PC-9 (cell line): ENCODE measurements at places on chromosomes 1 and 21. TPM values are rescaled to one million over a fixed set of nuclear protein-coding genes. Genes with fewer than 3 reads are reported as not detected.

Gene PCAT6
- 1.7 and 3.6 TPM in 2 replicates for total RNA-seq

Gene AGMAT
- 2.7 and 2.9 TPM in 2 replicates for total RNA-seq

Gene MYBPH
- not detected in 2 replicates for total RNA-seq

Gene SPATA45
- not detected in 2 replicates for total RNA-seq

Gene PRDM15
- 8.8 and 8.9 TPM in 2 replicates for total RNA-seq

Gene OR2T33
- not detected in 2 replicates for total RNA-seq

Gene ARID4B
- total RNA-seq = 42.6 and 47.1 TPM in 2 replicates

Gene TAS1R3
- 0.57 and 1.2 TPM in 2 replicates for total RNA-seq

Gene RGSL1
- not detected in 2 replicates for total RNA-seq

Gene CIART
- 11.0 and 16.6 TPM in 2 replicates for total RNA-seq

Gene ERICH3
- not detected in 2 replicates for total RNA-seq

Gene BRDT
- total RNA-seq = not detected in 2 replicates

Gene PGLYRP4
- total RNA-seq = not detected in 2 replicates

DNA sequence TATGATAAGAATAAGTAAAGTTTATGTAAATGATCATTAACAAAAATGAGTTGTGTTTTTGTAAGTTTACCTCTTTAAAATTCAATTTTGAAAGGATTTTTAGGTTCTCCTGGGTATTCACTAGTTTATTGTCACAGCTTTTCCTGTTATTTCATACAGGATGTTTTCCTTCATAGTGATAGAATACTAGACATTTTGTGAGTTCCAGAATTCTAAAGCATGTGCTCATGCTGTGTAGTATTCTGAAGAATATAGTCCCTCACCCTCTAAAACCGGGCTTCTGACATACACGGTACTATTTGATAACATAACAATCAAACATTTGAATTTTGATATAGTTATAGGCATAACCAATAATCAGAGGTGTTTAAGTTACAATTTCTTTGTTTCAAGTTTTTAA lies 10.7 kb downstream of the LRRC8C start:
- no peak for DNase-seq

DNA sequence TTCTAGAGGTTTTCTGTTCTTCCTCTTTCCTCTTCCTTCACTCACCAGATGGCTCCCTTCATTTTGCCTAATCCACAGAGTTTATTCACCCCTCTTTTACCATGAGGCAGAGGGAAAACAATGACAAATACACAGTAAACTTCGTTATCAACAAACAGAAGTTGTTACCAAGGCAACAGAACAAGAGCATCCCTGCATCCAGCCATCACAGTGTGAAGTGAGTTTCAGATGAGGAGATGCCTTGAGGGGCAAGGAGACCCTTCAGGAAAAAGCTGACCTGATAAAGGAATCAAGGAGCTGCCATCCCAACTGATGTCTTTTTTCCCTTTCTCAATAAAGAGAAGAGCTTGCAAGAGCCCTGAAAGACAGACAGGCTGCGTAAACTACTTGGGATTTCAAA lies 195.3 kb downstream of the BRINP2 start:
- DNase-seq = no peak

DNA sequence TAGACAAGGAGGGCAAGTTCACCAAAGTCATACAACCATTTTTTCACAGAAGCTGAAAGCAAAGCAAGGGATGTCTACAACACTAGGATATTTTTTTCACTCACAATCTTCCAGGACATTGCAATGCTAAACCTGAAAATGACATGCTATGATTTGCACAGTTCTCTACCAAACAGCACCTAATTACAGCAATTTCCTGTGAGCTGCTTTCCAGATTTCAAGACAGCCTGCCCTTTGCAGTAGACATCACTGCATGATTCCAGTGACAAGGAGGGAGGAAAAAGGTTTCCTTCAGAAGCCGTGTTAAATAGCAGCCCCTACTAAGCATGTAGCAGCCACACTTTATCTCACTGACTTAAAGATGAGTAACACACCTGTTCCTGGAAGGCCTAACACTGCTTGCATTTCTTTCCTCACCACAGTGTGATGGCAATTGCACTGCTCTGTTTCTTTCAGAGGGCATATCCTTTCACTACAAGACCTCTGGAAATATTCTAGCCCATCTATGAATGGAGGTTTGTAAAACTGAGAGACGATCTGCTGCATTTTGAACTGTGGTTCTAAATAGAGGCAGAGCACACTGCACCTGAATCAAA lies 97.1 kb downstream of the DUSP10 start:
- no peak for DNase-seq

DNA sequence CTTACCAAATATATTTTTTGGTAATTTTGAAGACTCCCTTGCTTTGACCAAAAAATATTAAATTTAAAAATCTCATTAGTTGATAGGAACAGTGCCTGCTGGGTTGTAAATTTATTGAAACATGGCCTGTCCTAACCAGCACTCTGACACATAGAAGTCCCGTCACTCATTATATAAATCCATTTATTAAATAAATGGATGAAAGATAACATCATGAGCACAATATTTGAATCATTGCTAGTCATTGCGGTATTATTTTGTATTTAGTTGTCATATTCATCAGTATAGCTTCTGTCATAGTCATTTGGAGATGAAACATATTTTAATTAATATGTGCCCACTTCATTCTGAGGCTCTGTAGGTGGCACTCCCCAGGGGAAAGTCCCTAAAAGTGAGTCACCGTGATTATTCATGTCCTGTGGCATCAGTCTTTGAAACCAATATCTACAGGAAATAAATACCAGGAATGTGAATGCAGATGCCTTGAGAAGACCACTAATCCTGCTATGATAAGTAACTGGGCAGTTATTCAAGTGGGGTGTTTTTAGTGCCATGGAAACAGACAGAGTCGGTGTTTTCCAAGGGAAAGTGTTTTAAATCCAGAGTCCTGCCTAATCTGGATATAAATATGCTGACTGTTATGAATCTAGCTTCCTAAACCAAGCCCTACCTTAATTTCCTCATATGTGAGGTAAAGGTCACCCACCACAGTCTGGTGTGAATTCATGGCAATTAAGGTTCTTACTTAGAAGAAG lies 302.0 kb downstream of the DUSP10 start:
- peak; percentile 65 for DNase-seq

DNA sequence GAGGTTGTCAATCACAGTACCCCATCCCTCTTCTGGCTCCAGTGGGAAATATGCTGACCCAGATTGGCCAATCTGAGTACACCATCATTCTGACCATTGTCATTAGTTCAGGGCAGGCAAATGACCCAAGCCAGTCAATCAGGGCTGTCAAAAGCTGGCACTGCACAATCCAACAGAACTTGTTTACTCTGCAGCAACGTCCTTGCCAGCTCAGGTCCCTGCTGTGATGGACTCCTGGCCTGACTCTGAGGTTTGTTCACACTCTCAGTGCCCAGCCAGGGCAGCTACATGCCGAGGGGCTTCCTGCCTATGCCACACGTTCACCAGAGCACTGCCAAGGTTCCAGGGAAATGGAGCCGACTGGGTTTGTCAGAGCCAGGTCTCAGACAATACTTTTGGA lies 14.7 kb upstream of the OVAAL start:
- no peak for DNase-seq

GRCh38 chr1:173570370-173571007 lies 32.4 kb downstream of the SLC9C2 start:
- DNase-seq = no peak

- no peak for DNase-seq
These were observed 977 bp downstream of the TRAF3IP3 start for GRCh38 chr1:209756615-209757445.

DNA sequence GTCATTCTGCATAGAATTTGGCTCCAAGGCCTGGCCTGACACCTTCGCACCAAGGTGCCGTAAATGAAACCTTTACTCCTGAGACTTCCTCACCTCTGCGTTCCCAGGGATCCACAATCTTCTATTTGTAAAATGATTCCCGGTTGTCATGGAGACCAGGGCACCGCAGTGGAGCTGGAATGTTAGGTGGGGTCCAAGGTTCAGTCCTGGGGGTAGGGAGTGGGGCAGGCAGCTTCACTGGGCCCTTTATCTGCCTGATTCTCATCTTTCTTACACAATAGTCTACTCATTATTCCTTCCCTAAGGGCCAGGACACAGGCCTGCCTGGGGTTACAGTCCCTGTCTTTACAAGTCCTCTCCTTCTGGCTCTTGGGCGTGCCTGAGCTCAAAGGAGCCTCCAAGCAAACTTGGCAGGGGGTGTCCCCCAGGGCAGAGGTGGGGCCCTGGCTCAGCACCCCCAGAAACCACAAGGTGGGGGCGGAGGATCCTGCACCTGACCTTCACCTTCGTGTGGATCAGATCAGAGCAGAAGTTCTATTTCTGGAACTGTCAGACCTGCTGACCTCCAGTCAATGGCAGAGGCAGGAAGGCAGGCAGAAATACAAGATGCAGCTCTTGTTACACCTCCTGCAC lies 51.1 kb downstream of the RIPK4 start:
- DNase-seq = peak; percentile 98

GRCh38 chr1:203153989-203154821 lies 21.4 kb downstream of the MYBPH start:
- peak; percentile 90 for DNase-seq

GRCh38 chr1:241225741-241226140 lies 131.3 kb downstream of the RGS7 start:
- DNase-seq = no peak

DNA sequence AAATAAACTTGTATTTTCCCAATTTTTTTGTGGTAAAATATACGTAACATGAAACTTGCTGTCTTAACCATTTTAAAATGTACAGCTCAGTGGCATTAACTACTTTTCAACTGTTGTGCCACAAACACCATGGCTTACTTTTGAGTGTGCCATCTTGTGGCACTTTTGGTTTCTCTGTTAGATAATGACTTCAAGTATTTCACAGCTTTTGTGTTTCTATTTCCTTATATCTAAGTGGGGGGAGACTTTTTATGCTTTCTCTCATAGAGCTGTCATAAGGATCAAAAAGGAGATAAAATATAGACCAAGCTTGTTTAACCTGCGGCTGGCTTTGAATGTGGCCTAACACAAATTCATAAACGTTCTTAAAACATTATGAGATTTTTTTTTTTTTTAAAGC lies 44.3 kb downstream of the CDC14A start:
- no peak for DNase-seq

- DNase-seq = peak; percentile 15
These were observed at the start of gene KCNT2 for GRCh38 chr1:196608390-196609369. Gene KCNT2 (minus strand): TSS chr1:196608440. CDS start chr1:196608309, 131 bp downstream.

GRCh38 chr21:35386491-35387079 lies 337.5 kb upstream of the RUNX1 start:
- DNase-seq = no peak

- no peak for DNase-seq
These were observed 41.5 kb upstream of the SYNC start for GRCh38 chr1:32744071-32744425.

GRCh38 chr1:182391028-182391361 lies 595 bp downstream of the GLUL start:
- DNase-seq = no peak

DNA sequence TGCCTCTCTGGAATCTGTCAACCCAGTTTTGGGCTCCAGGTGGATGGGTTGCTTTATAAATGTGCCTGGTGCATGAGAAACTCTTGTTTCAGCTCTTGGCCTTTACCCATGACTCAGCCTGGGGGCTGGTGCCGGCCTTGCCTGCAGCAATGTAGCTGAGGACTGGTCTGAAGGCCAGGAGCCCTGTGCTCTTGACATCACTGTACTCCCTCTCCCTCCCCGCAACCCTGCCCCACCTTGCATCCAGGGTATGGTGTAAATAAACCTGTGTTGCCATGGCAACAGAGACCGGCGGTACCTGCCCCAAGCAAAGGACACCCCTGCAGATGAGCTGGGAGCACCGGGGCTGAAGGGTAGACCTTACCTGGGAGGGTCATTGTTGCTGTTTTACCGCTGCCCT lies 13.3 kb downstream of the FAM151A start:
- no peak for DNase-seq

- no peak for DNase-seq
These were observed 16.1 kb downstream of the COL6A1 start for GRCh38 chr21:45997495-45998275.

- DNase-seq = no peak
These were observed 22.7 kb upstream of the PDXK start for GRCh38 chr21:43696214-43696613.
